Smooth muscle cell of the umbilical artery (primary cell): ENCODE measurements at places on chromosomes 6 and 20. TPM values are rescaled to one million over a fixed set of nuclear protein-coding genes. Genes with fewer than 3 reads are reported as not detected.

Gene SCP2D1
- not detected in 2 replicates for total RNA-seq

Gene GHRH
- total RNA-seq: not detected in 2 replicates

Gene RUNX2
- 5.0 and 8.3 TPM in 2 replicates for total RNA-seq

Gene TOX2
- 2.1 and 2.2 TPM in 2 replicates for total RNA-seq

Gene SLC22A1
- 0.89 and 1.4 TPM in 2 replicates for total RNA-seq

Gene CRISP1
- not detected in 2 replicates for total RNA-seq

Gene RNF39
- not detected in 2 replicates for total RNA-seq

Gene LST1
- not detected in 2 replicates for total RNA-seq

Gene CST4
- total RNA-seq: not detected in 2 replicates

Gene GABRR1
- total RNA-seq: not detected in 2 replicates

Gene TSPO2
- total RNA-seq: not detected in 2 replicates

Gene SPATS1
- not detected in 2 replicates for total RNA-seq

Gene CDH26
- under 0.01 and 0.09 TPM in 2 replicates for total RNA-seq

Gene SLC35F1
- total RNA-seq: not detected in 2 replicates

Gene SULF2
- total RNA-seq: 21.5 and 34.4 TPM in 2 replicates

Gene PIGU
- 6.2 and 8.4 TPM in 2 replicates for total RNA-seq
